ENCODE measurements at places on chromosomes 7 and 10.
A peak's percentile ranks its signal among the peaks of the same experiment; 100 is the strongest.

DNA sequence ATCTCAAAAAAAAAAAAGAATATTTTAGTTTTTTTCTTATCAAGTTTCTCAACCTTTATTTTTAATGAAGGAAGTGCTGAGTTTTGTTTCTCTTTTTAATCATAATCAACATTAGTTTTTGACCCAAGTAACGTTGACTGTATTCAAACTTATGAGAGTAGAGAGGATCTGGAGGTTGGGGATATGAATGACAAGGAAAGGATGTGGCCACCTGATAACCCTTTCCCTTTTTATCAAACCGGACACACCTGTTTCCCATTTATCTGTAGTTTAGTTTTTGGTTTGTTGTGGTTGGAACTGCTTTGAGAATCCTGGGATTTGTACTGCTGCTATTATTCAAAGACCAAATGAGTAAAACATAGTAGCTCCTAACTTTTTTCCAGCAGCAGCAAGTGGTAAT, 38.6 kb downstream of the HACD1 start:
- no peak for ATAC-seq

GRCh38 chr10:46319389-46319788, 32.6 kb downstream of the ANTXRL start:
- no peak for ATAC-seq

DNA sequence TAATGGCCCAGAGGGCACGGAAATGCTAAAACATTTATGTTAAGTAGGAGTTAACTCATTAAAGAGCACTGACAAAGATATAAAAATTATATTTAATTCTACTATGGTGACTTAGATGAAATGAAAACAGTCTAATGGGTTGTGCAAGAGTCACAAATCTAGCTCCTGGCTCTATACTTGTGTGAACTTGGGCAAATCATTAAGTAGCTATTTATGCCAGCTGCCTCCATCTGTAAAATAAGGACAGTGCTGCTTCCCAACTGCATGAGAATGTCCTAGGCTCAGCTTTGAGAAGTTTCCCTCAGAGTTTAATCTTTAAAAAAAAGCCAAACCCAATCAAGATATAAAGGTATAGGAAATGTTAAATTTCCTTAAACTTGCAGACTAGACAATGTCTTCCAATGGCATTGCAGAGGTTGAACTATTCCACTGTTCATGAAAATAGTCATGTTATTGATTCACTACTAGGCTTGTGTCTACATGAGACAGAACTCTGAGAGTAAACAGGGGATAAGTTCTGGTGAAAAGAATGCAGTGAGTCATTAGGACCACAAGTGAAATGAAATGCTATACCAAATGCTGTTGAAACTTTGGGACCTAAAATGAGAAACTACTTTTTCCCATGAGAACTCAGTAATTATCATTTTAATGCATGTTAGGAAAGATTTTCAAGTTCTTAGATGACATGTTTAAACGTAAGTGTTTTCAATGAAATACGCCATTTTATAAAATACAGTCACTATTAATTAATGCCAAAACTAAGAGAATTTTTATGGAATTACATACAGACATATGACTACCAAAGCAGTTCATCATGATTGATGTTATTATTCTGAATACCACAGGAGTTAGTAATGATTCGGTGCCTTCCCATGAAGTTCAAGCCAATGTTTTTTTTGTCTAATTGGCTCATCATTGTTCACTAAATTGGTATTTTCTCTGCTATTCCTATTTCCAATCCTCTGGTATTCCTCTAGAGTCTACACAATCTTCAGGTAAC, 84.2 kb downstream of the CDK6 start:
- ATAC-seq: no peak

- ATAC-seq: peak; percentile 85
Measured at GRCh38 chr10:2949948-2950354, 117.4 kb upstream of the PFKP start.

- ATAC-seq: no peak
Measured at GRCh38 chr10:128096486-128097199, 29.6 kb downstream of the MKI67 start.

DNA sequence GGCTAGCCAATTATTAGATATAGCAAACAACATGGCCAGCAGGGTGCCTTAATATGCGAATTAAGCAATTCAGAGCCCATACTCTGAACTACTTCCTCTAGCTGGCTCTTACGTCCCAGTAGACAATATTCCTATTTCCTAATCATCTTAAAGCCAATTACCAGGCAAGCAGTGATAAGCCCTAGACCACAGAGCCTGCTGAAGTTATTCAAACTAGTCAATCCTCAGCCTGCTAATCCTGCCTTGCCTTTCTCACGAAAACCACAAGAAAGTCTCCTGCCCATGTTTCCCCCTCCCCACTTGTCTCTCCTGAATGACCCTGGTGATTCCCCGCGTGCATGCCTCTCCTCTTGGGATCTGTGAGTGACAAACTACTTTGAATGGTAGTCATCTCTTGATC, 86.8 kb upstream of the CACNA2D1 start:
- no peak for ATAC-seq

- no peak for ATAC-seq
Measured at GRCh38 chr10:96570983-96571964, 15.5 kb downstream of the TM9SF3 start.

GRCh38 chr10:102101152-102101551, 19.0 kb downstream of the LDB1 start:
- ATAC-seq: no peak

- ATAC-seq: no peak
Measured at GRCh38 chr10:25508112-25508815, 333.5 kb downstream of the GPR158 start.

GRCh38 chr10:50512743-50513416, 110.9 kb downstream of the SGMS1 start:
- ATAC-seq: no peak

GRCh38 chr7:114931656-114932011, 9.7 kb downstream of the MDFIC start:
- peak; percentile 87 for ATAC-seq

GRCh38 chr7:93231259-93231658, 907 bp upstream of the VPS50 start:
- no peak for ATAC-seq

DNA sequence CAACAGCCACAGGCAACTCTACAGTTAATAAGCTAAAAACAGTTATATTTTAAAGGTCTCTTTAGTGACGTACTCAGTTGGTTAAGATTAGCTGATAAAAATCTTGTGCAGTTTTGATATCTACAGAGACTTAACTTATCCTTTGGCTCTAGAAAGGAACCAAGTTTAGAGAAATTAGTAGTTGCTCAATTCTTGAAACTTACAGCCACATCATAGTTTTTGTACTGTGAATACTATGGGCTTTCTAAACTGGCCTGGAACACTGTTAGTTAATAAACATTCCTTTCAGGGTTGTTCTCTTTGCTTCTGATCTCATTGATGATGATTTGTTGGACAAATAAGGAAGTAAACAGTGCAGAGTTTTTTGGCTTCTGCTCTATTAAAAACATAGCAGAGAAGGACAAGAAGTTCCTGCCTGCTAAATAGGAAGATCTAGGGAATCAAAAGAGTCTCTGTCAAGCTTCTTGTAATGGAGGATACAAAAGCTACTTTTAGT, 73.1 kb downstream of the MKLN1 start:
- no peak for ATAC-seq

GRCh38 chr10:91340613-91341362, 69.4 kb upstream of the HECTD2 start:
- no peak for ATAC-seq

GRCh38 chr7:80014511-80014910, 120.1 kb upstream of the GNAI1 start:
- no peak for ATAC-seq

GRCh38 chr10:3780021-3780770, 4.8 kb downstream of the KLF6 start:
- no peak for ATAC-seq

DNA sequence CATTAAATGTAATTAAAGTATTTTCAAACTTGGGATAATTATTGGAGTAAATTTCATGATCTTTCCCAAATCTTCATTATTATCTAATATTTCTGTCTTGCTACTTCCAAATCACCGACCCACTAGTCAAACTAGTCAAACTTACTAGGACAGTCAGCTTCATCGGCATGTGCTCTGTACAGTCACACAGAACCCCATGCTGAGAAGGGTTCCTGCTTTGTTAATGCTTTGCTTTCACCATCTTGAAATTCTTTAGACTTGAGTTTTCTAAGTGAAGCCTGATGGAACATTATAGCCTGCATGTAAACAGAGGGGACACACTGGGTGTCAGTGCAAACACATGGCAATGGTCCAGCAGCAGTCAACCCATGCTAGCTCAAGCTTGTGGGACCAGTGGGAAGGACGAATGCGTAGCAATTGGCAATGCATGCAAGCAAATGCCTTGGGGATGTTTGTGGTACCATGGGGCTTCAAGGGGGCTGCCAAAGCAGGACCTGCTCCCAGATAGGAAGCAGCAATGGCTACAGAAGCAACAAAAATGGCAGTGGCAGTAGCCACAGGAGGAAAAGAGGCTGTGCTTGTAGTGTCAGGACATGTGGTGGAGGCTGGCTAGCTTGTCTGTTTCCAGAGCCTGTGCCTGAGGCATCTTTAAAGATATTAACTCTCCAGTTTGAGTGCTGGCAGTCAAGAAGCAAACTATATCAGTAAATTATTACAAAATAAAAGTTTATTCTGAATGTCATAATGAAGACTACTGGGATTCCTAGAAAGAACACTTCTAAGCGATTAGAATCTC, 441.1 kb upstream of the SEMA3D start:
- ATAC-seq: no peak

- ATAC-seq: no peak
Measured at GRCh38 chr10:48907730-48908129, 31.9 kb downstream of the LRRC18 start.

DNA sequence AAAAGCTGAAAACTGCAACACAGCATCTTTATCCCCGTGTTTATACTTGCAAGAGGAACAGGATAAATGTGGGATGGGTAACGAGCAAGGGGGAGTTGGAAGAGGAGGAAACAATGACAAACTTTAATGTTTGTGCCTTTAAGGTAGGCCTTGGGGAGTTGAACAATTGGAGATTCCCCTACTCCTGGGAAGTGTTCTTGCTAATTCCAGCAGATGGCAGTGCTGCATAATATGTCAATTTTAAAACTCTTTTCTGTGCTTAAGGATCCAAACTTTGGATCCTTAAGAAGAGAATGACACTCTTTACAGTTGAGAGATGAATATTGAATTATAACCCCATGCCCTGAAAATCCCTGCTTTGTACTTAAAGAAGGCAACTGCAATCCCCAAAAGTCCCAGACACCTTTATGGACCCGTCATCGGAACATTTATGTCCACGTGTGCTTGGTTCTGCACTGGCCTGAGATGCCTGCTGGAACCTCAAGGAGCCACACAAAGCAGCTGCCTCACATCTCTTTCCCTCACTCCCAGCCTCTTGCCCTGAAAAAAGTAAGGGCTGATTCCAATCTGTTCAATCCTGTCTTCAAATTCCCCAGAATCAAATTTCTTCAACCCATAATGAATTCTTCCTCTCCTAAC, 12.0 kb downstream of the IFIT5 start:
- peak; percentile 53 for ATAC-seq

DNA sequence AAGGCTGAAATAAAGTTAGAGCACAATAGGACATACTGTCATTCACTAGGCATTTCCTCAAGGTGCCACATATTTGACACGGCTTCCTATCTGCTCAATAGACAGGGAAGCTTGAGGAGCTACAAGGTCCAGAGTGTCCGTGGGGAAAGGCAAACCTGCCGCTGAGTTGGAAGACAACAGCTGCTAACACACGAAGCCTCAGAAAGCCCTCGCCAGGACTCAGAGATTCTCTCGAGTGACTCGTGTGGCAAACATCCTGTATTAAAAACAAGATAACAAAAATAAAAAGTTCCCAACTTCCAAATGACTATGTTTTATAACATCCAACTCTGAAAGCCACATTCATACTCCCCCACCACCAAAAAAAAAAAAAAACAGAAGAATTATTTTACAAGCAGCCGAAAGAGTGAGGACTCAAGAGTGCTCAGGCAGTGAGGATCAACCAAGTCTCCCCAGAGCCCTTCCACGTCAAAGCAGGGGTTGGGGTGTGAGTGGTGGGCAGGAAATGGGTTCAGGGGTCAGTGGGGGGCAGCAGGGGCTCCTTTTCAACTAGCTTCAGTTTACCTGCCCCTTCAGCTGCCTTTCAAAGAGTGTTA, 67.6 kb downstream of the STK17A start:
- no peak for ATAC-seq

DNA sequence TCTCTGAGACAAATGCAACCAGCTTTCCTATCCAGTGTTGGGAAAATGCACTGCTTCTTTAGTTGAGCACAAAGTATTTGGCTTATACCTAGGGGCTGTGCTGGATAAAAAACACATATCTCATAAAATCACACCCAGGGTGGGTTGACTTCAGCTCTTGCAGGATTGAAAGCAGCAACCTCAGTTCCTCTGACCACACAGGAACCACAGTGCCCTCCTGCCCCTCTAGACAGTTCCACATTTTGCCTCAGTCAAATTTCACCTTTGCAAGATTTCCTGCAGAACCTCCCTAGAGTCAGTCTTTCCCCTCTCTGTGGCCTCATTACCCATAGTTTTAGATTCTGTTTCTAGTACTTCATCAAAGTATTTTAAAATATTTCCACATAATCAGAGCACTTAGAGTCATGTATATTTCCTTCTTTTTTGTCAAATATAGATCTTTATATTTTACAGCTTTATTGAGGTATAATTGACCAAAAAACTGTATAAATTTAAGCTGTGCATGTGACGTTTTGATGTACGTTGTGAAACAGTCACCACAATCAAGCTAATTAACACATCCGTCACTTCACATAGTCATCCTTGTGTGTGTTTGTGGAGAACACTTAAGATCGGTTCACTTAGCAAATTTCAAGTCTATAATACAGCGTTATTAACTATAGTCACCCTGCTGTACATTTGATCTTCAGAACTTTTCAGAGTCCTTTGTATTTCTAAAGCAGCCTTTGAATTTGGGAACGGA, 37.0 kb upstream of the EGR2 start:
- ATAC-seq: peak; percentile 42

GRCh38 chr7:123755338-123755737, 6.5 kb upstream of the WASL start:
- no peak for ATAC-seq

DNA sequence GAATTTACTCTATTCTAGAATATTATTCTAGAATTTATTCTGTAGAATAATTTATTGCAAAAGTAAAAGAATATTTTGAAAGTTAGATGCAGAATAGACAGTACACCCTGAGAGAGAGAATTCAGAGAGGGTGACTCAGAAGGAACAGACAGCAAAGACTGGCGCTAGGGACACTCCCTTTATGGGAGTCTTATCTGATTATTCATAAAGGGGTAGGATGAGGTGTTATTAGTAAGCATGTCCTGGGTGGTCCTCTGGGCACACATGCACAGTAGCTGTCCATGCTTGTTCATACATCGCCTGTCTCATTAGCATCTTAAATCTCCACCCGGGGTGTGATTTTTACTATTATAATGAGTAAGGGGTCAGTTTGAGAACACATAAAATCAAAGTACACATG, 100.1 kb downstream of the XPNPEP1 start:
- ATAC-seq: no peak

- no peak for ATAC-seq
Measured at GRCh38 chr10:43698156-43698555, 49.5 kb upstream of the ZNF32 start.

Measured in activated CD4-positive, CD25-positive, alpha-beta regulatory T cell treated with anti-CD3 and anti-CD28 coated beads, Interleukin-2, amount 50 U/mL, for 24 hours (primary cell).